Osteoblast (primary cell): ENCODE measurements at places on chromosomes 6 and 20. TPM values are rescaled to one million over a fixed set of nuclear protein-coding genes. Genes with fewer than 3 reads are reported as not detected.

Gene SLC22A7
- total RNA-seq = not detected in 2 replicates

Gene FOXS1
- total RNA-seq = under 0.01 and 0.36 TPM in 2 replicates

Gene GHRH
- total RNA-seq = not detected in 2 replicates

Gene DEF6
- total RNA-seq = 0.29 and 0.72 TPM in 2 replicates

Gene PKHD1
- total RNA-seq = not detected in 2 replicates

Gene NHSL1
- total RNA-seq = 6.2 and 6.9 TPM in 2 replicates

Gene SLC22A2
- under 0.01 TPM in 2 replicates for total RNA-seq

Gene SLC13A3
- 0.59 and 1.8 TPM in 2 replicates for total RNA-seq

Gene SMIM8
- total RNA-seq = 6.2 and 6.5 TPM in 2 replicates

Gene RGS17
- total RNA-seq = 1.4 and 1.8 TPM in 2 replicates

Gene POU5F1
- total RNA-seq = 0.29 and 2.5 TPM in 2 replicates

DNA sequence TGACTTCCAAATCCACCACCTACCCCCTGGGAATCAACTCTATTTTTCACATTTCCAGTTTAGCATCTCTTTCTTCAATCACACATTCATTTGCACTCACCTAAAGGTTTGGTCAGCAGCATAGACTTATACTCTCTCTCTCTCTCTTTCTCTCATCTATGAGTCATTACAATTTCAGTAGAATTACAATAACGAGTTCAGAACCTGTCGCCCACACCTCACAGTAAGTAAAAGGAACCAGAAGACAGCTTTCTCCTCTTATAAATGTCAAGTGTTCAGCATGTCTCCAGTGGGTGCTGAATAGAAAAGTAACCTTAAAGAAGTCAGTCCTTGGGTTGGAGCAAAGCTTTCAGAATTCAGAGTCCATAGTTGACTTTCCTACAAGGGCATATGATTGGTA, 1.1 kb upstream of the PHACTR1 start:
- no peak for DNase-seq

GRCh38 chr6:29864037-29864810, 36.6 kb downstream of the HLA-G start:
- no peak for DNase-seq

DNA sequence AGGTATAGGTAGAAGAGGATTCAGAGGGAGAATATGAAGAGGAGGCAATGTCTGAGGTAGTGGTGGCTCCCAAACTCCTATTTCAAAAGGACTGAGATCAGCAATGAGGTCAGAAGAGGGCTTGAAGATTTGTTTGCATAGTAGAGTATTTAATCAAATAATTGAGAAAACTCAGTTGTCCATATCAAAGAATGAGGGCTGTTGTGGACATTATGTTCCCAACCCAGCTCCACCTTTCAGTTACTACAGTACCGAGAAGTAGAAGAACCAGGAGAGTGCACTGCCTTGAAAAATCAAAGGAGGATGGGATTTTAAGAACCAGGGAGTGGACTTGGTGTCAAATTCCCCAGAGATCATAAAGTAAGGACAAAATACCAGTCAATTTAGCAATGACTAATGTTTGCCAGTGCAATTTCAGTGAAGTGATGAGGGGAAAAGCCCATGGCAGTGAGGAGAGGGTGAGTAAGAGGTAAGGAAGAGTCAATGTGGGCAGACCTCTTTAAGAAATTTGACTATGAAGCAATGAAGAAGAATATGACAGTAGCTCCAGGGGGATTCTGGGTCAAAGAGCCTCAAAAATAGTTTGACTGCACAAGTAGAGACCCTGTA, 382.4 kb downstream of the PKHD1 start:
- no peak for DNase-seq

DNA sequence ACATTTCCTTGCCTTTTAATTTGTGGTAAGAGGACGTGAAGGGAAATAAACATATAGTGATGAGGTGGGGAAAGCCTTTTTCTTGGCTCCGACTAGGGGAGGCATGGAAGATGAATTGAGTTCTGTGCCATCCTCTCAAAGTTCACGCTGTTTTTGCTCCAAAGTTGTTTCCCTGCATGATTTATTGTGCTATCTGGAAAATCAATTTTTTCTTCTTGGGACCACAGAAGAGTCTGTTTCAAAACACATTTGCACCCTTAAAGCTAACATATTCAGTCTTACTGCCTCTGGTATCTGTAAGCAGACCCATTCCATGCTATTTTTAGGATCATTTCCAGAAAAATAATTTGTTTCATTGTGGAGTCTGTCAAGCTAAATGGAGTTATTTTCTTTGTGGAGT, 57.6 kb upstream of the KCNG1 start:
- DNase-seq = no peak

- no peak for DNase-seq
Observed at GRCh38 chr6:11925805-11926204, 86.3 kb upstream of the HIVEP1 start.

DNA sequence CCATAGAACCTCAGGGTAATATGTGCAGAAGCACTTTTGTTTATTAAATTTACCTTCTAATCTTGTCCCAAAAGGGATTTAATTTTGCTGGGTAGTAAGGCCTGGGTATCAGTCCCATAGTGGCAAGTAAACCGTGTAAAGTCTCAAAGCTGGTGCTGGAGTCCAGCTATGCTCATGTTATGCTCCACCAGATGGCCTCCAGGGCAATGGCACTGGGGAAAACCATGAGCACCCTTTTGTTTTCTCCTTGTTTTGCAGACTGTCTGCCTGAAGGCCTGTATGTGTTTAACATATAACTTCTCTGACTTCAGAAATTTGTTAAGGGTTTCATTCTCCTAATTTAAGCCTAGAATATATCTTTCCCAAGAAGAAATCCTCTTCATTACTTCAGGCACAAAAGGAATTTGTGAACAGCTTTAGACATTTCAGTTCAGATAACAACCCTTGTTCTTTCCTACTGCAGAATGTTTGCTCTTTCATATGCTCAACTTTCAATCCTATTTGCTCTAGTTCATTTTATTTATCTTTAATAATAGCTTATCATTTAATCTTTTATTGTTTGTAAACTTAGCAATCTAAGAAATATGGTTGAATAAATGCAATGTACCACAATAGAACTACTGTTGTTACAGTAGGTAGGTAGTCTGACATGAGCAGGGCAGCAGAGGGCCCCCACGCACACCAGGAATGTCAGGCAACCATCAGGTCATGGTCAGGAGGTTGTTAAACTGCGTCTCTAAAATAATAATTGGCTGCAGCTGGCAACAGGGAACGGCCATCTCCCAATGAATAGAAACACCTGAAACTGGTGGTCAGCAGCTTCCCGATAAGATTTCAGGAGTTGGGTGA, 162.8 kb downstream of the TENT5A start:
- no peak for DNase-seq

DNA sequence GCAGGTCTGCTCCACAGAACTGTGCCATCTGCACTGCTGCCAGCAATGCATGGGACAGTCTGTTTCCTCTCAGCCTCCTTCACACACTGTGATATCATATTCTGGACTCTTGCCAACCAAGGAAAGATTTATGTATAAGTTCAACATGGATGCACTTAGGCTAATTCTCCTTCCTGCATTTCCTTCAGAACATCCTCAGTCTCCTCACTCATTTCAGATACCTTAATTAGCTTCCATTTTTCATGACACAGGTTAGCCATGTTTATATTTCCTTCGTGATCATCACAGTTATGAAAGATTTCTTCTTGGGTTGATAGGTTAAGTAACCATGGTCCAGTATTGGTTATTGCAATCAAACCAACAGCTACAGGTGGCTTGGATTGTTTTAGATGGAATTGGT, 46.4 kb upstream of the DDR1 start:
- DNase-seq = no peak

DNA sequence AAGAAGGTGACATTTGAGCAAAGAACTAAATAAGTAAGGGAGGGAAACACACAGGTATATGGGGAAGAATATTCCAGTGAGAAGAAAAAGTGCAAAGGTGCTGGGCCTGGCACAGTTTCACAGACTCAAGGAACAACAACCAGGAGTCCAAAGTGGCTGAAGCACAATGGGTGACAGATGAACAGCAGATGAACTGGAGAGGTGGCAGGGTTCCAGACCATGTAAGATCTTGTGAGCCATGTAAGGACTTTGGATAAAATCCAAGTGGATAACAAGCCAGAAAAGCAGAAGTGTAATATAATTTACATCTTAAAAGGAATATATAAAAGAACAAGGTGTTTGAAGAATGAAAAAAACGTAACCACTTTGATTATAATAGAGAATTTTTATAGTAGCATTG, 87.9 kb downstream of the MMS22L start:
- no peak for DNase-seq

DNA sequence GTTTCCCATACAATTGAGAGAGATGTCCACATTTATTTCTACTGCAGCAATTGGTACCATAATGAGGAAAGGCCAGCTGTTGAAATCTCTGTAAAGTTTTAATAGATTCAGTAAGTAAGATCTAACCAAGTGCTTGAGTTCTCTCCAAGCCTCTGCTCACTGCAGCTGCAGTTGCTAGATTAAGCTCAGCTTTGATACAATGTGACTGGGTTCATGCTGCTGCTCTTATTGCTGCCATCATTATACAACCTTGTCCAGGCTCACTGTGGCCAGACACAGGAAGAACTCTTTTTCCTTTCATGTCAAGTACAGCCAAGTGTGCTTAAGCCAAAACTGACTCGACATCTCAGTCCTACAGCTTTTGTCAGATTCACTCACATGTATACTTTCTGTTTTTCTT, 423.5 kb downstream of the GJA1 start:
- no peak for DNase-seq

GRCh38 chr6:10626154-10626741, 68.2 kb downstream of the C6orf52 start:
- no peak for DNase-seq

DNA sequence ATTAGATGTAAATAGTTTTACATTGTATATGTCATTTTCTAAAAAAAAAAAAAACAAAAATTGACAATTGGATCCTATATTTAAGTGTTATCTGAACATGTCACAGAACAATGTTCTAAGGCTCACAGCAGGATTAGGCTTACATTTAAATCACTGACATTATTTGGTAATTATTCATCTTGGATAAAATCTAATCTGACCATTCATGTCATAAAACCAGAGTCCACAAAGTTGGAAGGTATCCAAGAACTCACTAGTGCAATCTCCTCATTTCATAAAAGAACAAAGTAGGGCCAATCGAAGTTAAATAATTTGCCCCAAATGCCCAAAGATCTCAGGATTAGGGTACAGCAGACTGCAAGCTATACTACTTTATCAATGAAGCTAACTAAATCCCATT, 73.0 kb downstream of the PDSS2 start:
- DNase-seq = no peak

GRCh38 chr6:31510007-31510406, 12.1 kb downstream of the MICB start:
- no peak for DNase-seq

GRCh38 chr20:16437387-16437996, 135.8 kb downstream of the KIF16B start:
- no peak for DNase-seq
